ENCODE measurements at places on chromosomes 2 and 18. TPM values are rescaled to one million over a fixed set of nuclear protein-coding genes. Genes with fewer than 3 reads are reported as not detected.

The ZNF638 gene
- polyA plus RNA-seq, result 278 TPM

The ANKRD29 gene
- 1.7 TPM for polyA plus RNA-seq

The COLEC11 gene
- polyA plus RNA-seq, result 4.5 TPM

The GLB1L gene
- 24.9 TPM for polyA plus RNA-seq

The GBX2 gene
- polyA plus RNA-seq, result 0.83 TPM

The STAT4 gene
- 9.7 TPM for polyA plus RNA-seq

The AKAIN1 gene
- not detected for polyA plus RNA-seq

The MRO gene
- polyA plus RNA-seq, result 2.2 TPM

All from left renal cortex interstitium (tissue), 4 donors.